ENCODE measurements at places on chromosomes 13 and 19.

DNA sequence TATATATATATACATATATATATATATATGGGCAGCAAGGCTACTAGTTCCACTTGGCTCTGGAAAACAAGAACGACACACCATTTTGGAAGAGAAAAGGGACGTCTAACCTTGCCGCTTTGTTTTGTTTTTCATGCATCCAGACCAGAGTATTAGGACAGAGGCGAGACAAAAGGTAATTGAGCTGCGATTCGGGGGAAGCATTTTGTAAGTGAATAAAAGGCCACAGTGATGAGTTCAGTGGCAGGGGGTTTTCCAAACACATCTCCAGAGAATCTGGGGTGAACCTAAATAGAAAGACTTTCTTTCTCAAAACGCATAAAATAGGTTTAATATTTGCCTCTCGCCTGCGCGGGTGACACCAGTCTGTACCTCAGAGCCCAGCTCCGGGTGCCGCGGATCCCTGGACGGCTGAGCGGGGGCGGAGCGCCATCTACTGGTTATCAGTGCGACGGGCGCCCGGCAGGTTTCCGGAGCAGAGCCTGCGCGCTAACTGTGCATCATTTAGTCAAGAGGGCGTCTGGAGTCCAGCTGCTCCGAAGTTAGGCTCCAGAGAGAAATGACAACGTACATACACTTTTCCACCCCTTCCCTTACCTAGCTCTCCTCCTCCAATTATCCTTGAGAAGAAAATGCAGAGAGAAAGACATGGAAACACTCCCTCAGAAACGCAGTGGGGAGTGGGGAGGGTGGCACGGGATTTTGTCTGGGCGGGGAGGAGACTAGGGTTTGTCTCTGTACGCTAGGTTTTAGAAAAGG is 262.3 kb downstream of the TBC1D4 start:
- DNase-seq, result peak; percentile 78

- DNase-seq, result no peak
These were observed 11.0 kb upstream of the ZNF792 start for GRCh38 chr19:34975056-34975455.

GRCh38 chr13:113509989-113510388 is 19.5 kb upstream of the DCUN1D2 start:
- DNase-seq, result no peak

- no peak for DNase-seq
These were observed 43.6 kb downstream of the DOCK9 start for GRCh38 chr13:98934243-98934642.

DNA sequence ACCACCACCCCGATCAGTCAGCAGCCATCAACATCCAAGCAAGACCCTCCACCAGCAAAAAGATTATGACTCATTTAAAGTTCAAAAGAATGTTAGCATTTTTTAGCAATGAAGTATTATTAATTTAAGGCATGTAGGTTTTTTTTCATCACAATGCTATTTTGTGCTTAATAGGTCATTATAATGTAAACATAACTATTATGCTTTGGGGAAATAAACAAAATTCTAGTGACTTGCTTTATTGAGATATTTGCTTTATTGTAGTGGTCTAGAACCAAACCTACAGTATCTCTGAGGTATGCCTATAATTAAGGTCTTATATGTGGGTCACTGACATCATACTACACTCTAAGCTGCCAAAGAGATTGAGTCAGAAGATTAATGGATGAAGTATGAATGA is 20.0 kb downstream of the KLF12 start:
- DNase-seq, result no peak

GRCh38 chr19:38003438-38004185 is 96.6 kb downstream of the SIPA1L3 start:
- peak; percentile 16 for DNase-seq

GRCh38 chr19:1814391-1814790 is 2.3 kb upstream of the ATP8B3 start:
- DNase-seq, result no peak

DNA sequence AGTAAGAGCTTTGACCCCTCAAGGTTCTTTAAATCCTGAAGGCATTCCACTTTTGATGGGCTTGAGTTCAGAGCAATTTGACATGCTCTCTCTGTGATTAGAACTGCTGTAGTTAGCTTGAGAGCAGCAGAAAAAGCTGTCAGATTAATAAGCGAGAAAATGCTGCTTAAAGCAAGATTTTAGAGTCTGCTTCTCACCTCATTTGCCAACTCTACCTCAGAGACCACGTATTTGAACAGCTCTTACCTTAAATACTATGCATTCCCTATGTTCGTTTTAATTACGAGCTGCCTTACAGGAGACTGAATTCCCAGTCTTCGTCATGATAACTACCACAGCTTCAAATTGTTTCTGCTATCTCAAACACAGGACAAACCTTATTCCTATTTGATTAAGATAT is 253.4 kb downstream of the SLITRK6 start:
- no peak for DNase-seq

GRCh38 chr13:58994077-58994476 is 1169.7 kb downstream of the DIAPH3 start:
- no peak for DNase-seq

- DNase-seq, result no peak
These were observed 11.1 kb downstream of the ZNF575 start for GRCh38 chr19:43544077-43544476.

- no peak for DNase-seq
These were observed 312 bp downstream of the GSK3A start for GRCh38 chr19:42242069-42242511.

DNA sequence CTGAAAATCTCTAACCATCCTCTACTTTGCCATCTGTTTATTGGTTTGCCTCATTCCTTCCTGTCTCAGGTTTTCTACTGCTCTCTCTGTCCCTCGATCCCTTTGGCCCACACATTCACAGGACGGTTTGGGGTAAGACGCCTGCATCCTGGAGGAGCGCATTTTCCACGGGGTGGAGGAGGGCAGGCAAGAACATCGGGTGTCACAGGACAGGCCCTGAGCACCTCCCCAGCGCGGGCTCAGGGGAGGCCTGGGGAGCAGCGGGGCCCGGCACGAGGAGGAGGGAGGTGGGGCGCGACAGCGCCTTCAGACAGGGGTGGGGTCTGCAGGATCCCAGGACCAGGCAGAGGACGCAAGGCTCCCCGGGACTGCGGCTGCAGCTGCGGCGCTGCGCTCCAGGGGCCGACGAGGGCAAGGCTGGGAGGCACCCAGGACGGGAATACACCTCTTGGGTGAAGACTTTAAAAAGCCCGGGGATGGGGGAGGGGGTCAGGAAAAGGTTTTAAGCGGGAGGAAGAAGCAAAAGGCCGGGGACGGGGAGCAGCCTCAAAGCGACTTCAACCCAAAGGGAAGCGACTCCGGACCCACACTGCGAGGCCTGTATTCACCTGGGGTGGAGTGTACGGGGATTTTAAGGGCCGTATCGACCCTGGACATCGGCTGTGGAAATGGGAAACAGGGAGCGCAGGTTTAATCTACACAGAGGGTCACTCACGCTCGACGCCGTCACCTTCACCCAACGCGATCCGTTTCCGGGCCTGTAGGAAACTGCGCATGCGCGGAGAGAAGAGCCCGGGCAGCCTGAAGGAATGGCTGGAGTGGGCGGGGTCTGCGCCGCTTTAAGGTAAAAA is at the start of gene ZNF415:
Gene ZNF415, minus strand, starts transcription at position 770 of the 851 bp plus-strand sequence. CDS start 10,234 bp downstream, outside the sequence.
- peak; percentile 19 for DNase-seq

DNA sequence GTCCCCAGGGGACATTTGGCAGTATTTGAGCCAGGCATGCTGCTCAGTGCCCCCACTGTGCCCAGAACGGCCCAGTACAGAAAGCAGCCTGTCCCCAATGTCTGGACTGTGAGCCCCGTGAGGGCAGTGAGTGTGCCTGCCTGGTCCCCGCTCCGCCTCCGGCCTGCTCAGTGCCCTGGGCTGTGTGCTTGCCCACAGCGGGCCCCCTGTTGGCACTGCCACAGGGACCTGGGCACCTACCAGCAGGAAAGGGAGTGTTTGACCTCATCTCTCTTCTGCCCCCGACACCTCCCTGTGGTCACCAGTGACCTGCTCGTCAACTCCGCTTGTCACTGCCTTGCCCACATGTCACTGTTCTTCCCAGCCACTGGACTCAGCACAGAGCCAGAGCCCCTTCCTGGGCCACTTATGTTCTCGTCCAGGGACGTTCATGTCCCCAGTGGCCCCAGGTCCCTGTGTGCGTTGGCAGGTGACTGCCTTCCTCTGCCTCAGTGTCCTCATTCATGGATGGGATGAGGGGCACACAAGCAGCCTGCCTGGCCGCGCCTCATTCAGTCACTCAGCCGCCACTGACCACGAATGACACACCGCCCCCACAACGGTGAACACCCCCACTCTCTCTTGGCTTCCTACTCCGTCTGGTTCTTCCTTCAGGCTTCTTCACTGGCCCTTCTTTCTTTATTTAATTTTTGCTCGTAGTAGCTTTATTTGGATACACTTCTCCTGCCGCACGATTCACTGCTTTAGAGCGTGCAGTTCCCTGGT is 2.8 kb downstream of the FZR1 start:
- DNase-seq, result no peak

DNA sequence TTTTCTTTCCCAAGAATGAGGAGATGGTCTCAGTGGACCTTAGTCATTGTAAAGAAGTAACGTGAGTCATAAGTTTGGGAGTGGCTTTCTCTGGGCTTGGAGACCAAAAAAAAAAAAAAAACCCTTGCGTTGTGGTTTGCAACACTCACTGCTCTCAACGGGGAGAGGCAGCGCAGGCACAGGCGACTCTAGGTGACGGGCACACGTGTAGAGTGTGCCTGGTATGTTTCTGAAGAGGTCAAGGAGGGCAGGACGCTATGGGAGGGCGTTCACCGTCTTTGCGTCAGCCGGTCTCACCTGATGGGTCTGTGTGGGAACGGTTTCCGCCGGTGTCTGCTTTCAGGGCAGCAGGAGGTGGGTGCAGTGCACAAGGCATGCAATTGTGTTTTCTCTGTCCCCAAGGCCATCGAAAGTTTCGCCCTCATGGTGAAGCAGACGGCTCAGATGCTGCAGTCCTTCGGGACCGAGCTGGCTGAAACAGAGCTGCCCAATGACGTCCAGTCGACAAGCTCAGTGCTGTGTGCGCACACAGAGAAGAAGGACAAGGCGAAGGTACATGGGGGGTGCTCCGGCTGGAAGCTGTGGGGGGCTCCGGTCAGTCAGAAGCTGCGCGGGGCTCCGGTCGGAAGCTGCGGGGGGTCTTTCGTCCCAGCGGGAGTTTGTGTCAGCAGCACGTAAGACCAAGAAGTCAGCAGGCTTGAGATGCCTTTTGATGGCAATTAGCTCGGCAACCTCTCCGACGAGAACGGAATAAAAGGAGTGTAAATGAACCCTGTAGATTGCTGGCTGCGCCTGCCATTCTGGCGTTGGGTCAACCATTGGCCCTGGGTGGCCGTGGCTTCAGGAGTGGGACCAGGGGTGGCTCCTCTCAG is 40.8 kb upstream of the F7 start:
- DNase-seq, result no peak

DNA sequence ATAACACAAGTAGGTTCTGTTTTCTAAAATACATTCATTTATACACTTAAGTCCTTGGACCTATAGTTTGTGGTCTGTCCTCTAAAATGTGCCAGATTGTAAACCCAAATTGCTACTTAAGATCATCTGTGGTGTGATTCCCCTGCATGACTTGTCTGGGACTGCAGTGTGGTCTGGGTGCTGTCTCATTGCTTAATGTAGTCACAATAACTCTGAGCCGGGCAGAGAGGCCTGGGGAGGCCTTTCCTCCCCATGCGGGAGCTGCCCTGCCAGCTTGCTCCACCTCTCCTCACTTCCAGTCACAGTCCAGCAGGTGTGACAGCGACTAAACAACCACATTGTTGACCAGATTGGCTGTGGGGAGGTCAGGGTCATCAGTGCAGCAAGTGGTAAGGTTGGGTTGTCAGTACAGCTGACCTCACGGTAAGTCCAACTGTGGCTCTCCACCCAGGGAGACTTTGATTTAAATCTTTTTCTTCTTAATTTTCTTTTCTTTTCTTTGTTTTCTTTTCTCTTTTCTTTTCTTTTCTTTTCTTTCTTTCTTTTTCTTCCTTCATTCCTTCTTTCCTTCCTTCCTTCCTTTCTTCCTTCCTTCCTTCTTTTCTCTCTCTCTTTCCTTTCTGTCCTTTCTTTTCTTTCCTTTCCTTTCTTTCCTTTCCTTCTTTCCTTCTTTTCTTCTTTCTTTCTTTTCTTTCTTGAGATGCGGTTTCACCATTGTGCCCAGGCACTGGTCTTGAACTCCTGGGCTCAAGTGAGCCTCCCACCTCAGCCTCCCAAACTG is 4.4 kb upstream of the TUBA3C start:
- DNase-seq, result no peak

DNA sequence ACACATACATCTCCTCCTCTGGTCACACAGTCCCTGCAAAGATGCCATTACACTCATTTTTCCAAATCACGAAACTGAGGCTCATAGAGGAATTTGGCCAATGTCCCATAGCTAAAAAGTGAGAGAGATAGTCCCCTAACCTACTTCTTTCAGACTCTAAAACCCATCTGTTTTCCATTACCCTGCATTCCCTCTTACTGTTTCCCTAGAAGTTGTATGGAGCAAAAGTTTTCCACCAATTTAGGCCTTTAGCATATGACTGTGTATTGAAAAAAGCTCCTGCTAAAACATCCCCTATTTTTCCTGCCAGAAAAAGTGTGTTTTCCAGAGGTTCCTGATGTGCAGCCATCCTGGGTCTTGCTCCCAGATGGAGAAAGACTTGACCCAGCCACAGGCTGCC is 16.3 kb downstream of the SERP2 start:
- no peak for DNase-seq

- DNase-seq, result no peak
These were observed 11.3 kb downstream of the PNMA8A start for GRCh38 chr19:46460055-46460454.

- DNase-seq, result peak; percentile 74
These were observed 9.3 kb downstream of the HOOK2 start for GRCh38 chr19:12766051-12766521.

DNA sequence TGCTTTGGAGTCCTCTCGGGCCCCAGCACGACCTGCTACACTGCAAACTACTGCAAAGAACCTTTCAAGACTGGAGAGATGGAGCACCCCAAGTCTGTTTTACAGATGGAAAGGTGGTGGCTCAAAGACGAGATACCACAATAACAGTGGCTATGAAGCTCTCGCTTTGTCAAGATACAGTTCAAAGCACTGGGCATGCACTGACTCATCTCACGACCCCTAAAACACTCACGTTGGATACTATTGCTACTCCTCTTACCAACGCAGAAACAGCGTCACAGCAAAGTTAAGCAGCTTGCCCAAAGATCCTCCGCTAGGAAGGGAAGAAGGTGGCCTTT is 24.0 kb upstream of the LAIR1 start:
- no peak for DNase-seq

- DNase-seq, result no peak
These were observed 29.5 kb downstream of the TMEM255B start for GRCh38 chr13:113788413-113789135.
